ENCODE measurements at places on chromosomes 16 and 17. TPM values are rescaled to one million over a fixed set of nuclear protein-coding genes. Genes with fewer than 3 reads are reported as not detected.

Gene PPP1R27
- not detected for total RNA-seq

Gene ABCA6
- total RNA-seq: 100 TPM

GRCh38 chr16:88783391-88784073 lies 1.5 kb downstream of the PIEZO1 start:
- no peak for DNase-seq

Gene GP1BA
- total RNA-seq: not detected

Gene JPH3
- total RNA-seq: 0.13 TPM

GRCh38 chr16:87705771-87706277 lies 60.0 kb downstream of the KLHDC4 start:
- no peak for DNase-seq

Gene TEPSIN
- 15.8 TPM for total RNA-seq

DNA sequence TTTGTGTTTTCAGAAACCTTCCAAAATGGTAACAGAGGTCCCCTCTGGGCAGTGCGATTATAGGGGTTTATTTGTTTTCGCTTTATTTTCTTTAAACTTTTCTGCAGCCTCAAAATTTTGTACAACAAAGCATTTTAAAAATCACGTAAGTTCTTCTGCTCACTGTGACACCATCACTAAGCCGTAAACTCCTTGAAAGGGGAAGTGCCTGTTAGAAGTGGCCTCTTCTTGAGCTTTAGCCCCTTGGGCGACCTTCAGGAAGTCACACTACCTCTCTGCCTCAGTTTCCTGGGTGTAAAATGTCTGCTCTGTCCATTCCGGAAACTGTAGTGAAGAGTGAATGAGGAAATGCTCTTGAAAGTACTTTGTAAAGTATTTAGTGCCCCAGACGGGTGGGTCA lies 26.6 kb downstream of the ARHGAP27 start:
- no peak for DNase-seq

- no peak for DNase-seq
These were observed 14.0 kb downstream of the NR1D1 start for GRCh38 chr17:40086150-40087044.

Gene KRT9
- total RNA-seq: not detected

DNA sequence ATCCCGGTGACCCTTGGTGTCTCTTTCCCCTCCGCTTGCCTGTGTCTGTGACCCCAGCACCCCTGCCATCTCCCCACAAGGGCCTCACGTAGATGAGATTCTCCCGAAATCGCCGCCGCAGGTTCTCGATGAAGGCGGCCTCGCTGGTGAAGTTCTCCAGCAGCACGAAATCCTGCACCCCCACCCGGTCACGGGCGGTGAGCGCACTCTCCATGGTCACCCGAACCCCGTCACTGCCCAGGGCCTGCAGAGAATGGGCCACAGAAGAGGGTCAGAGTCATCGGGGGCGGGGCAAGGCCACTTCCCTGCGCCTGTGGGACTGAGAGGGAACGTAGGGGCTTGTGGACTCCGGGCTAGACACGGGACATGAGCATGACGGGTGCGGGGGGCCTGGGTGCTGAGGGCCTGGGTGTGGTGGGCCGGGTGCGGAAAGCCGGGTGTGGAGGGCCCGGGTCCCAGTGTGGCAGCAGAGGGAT lies 8.4 kb downstream of the MYO1C start:
- DNase-seq: no peak

Gene CHST4
- not detected for total RNA-seq

Gene TP53TG3E
- not detected for total RNA-seq

DNA sequence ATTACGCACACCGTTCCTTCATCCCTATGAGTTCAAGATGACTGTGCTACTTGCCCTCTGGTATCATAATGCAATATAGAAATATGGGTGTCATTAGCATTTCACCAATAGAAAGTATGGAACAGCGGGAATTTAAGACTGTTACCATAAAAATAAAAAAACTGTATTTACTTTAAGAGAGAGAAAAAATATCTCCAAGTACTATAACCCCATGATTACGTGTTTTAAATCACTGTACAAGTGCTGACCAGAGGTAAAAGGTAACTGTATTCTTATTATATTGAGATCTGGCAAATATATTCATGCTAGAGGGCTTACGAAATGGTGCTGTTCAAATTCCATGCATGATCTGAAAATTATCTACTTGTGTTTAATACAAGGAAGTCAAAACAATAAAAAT lies 5.2 kb downstream of the SDR42E1 start:
- no peak for DNase-seq

DNA sequence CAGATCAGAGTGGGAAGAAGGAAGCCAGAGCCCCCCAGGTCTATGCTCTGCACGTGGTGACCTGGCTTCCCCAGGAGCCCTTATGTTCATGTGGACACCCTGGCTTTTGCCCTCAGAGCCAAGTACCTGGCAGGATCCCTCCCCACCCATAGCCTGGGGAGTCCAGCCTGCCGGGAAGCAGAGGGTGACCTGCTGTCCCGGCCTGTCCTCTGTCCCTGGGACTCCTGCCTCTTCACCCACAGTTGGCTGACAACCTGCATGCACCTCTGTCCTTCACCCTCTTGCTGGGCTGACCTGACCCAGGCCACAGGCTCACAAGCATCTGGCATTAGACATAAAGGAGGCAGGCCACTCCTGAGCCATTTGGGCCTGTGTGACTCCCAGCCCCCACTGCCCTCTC lies 60.2 kb downstream of the SMPD3 start:
- no peak for DNase-seq

GRCh38 chr17:46994993-46995392 lies 15.9 kb upstream of the RPRML start:
- no peak for DNase-seq

GRCh38 chr17:19948116-19948943 lies 29.3 kb downstream of the AKAP10 start:
- no peak for DNase-seq

Gene MARCHF10
- not detected for total RNA-seq

GRCh38 chr16:51150888-51151320 lies at the start of gene SALL1:
Gene SALL1 (minus strand): TSS chr16:51151270. CDS start chr16:51151241, 29 bp downstream.
- no peak for DNase-seq

Gene CCDC154
- total RNA-seq: 0.13 TPM

DNA sequence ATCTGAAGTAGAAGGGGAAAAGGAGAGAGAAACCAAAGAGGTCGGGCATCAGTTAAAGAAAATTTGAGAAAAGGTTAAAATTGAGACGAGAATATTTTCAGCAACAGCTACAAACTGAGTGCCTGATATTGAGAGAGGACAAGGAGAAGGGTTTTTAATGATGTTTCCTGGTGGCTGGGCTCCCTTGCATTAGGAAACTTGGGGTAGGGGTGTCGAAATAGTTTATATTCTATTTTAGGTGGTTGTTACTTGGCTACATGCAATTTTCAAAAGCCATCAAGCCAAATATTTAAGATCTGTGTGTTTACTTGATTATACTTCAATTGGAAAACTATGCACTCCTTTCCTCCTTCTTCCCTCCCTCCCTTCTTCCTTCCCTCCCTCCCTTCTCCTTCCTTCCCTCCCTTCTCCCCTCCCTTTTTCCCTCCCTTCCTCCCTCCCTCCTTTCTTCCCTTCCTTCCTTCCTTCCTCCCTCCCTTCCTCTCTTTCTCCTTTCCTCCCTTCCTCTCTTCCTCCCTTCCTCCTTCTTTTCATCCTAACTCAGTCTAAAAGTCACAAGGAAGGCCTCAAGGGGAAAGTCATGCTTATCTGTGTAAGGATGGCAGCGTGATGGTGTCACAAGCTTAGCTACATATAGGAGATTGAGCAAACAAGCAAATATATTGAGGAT lies 1.8 kb upstream of the APOH start:
- DNase-seq: no peak

- no peak for DNase-seq
These were observed 145.5 kb downstream of the MSI2 start for GRCh38 chr17:57401556-57402488.

- DNase-seq: no peak
These were observed 405.6 kb downstream of the PMP22 start for GRCh38 chr17:14859542-14859941.

DNA sequence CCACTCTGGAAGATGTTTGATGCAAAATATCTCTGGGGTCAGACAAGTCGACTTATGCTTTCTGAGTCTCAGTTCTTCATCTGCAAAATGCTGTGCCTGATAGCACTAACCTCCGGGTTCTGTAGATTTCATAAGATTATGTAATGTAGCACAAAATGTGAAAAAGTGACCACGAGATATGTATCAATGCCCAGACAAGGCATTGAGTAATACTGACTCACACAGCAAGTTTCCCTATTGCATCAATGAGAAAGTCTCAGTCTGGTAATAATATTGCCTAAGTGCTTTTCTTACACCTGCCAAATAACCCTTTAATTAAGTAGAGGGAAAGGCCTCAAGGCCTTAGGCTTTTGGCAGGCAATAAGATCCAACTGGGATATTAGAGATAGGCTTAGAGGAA lies 41.4 kb upstream of the MMP2 start:
- DNase-seq: no peak

GRCh38 chr17:71342737-71343136 lies 778.1 kb upstream of the SOX9 start:
- no peak for DNase-seq

- DNase-seq: no peak
These were observed 15.9 kb downstream of the CYB561 start for GRCh38 chr17:63430223-63430622.

DNA sequence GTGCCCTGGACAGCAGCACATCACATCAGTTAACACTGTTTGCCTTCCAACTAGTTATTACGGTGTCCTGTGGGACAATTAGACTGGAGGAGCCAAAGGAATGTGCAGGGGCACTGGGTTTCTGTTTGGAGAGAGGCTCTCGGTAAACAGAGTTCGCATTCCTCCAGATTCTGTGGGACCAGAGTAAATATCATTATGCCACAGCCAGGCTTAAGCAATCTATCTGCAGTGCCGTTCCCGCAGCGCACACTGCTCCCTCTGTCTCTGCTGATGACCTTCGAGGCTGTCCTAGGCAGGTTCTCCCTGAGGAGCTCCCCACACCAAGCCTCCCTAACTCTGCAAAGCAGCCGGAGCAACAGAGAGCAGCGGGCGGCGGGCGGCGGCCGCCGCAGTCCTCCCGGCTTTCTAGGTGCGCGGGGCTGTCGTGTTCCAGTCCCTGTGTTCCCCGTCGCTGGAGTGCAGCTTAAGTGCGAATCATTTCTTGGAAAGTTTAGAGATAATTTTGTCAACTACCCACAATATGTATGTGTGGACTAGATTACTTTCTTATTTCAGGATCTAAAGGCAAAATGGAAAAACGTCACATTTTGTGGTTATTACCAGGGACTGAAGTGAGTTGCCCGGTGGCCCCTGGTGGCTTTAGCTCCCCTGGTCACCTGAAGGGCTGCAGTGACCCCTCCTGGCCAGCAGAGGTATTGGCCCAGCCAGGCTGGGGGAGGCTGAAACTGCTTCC lies 43.3 kb downstream of the PGS1 start:
- peak; percentile 43 for DNase-seq

DNA sequence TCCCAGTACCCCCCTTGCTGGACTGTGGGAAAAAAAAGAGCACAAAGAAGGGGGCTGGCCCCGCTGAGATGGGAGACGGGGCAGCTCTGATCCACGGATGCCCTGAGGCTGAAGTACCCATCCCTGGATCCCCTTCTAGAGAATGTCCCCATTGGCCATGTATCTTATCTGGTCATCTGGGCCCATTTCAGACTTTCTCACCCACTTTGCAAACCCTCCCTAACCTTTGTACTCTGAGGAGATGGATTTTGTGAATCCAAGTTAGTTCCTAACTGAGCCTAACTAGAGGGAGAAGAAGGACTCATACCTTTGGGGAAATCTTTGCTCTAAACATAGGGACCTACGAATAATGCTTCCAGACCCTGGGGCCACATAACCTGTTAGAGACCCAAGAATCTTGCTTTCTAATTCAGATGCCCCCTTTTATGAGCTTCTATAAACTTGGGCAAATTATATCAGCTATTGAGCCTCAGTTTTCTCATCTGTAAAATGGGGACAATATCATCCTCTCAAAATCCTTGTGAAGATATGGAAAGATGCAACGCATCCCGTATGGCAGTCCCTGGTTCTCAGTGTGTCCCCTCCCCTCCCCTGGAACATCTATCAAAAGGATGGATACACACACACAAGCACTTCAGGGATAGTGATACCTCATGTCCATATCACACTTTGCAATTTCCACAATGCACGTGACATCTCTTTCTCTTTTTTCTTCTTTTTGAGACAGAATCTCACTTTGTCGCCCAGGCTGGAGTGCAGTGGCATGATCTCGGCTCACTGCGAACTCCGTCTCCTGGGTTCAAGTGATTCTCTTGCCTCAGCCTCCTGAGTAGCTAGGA lies 16.8 kb upstream of the FZD2 start:
- DNase-seq: no peak

DNA sequence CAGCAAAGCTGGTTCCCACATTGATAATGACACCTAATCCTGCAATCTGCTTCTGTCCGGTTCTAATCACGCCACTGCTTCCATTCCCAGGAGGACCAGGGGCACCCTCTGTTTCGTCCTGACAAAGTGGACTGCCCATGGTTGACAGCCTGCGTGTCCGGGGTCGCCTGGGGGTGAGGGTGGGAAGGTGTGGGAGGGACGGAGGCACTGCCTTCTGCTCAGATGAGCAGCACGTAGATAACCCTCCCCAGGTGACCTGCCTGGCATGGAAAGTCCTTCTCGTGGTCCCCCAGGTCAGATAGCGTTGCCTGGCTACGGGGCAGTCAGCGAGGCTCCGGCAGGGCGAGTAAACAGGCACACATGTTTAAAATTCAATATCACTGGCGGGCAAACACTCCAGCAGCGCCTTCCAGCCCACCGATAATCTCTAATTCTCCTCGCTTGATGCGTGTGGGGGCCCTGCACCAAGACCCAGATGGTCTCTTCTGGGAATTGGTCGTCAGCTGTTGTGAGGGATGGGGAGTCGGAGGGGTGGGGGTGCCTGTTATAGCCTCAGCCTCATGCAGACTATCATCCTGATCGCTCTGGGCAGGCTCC lies 132.2 kb downstream of the RAP1GAP2 start:
- no peak for DNase-seq

Gene C16orf96
- not detected for total RNA-seq

DNA sequence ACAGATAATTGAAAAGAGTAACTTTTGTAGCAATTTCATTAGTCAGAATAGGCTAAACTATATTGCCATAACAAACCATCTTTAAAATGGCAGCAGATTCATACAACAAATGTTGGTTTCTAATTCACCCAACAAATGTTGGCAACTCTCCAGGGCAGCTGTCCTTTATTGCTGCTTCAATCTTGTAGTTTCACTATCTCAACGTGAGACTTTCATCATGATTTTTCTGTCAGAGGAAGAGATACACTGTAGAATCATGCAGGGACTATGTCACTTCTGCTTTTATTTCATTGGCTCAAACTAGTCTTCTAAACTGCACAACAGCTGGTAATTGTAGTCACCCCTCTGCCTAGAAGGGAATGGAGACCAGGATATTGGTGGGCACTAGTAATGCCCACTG lies 174.2 kb downstream of the TANC2 start:
- no peak for DNase-seq

GRCh38 chr16:81626181-81626674 lies 152.9 kb upstream of the PLCG2 start:
- DNase-seq: no peak

- peak; percentile 46 for DNase-seq
These were observed 19.3 kb downstream of the ITGAL start for GRCh38 chr16:30491744-30492308.

Gene OMG
- total RNA-seq: 0.26 TPM

Gene LRRC46
- not detected for total RNA-seq

Gene BRIP1
- total RNA-seq: 7.1 TPM

Gene ORC6
- total RNA-seq: 16.0 TPM

Gene HASPIN
- 8.9 TPM for total RNA-seq

GRCh38 chr17:76207275-76208059 lies 32.8 kb downstream of the RNF157 start:
- no peak for DNase-seq

- DNase-seq: no peak
These were observed 356.9 kb downstream of the SLC39A11 start for GRCh38 chr17:72735592-72735991.
